ENCODE measurements at places on chromosomes 5 and 9.

- no peak for DNase-seq
Measured at GRCh38 chr9:110752766-110753165, 84.2 kb downstream of the MUSK start.

- DNase-seq = no peak
Measured at GRCh38 chr5:145903867-145904266, 31.1 kb upstream of the GRXCR2 start.

GRCh38 chr9:86918556-86918955 is 28.8 kb downstream of the GAS1 start:
- DNase-seq = no peak

DNA sequence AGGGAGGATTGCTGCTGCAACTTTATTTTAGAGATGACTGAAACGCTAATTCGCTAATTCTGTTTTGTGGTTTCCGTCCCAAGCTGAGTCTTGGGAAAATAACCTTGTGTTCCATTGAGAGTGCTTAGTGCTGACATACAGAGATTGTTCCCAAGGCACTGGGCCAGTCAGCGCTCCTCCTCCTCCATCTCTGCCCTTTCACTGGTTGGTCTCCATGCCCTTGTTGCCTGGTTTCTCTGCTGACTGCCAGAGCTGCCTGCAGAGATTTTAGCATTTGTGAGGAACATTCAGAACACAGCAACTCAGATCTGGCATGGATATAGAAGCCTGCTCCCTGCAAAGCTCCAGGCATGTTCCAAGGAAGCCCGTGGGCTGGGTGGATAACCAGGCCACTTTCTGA is 126.0 kb upstream of the IRX2 start:
- DNase-seq = no peak

GRCh38 chr5:22985446-22985845 is 132.3 kb upstream of the CDH12 start:
- DNase-seq = no peak

- no peak for DNase-seq
Measured at GRCh38 chr9:80968611-80969010, 720.7 kb downstream of the TLE1 start.

GRCh38 chr5:123214193-123214592 is 125.2 kb downstream of the PRDM6 start:
- no peak for DNase-seq

DNA sequence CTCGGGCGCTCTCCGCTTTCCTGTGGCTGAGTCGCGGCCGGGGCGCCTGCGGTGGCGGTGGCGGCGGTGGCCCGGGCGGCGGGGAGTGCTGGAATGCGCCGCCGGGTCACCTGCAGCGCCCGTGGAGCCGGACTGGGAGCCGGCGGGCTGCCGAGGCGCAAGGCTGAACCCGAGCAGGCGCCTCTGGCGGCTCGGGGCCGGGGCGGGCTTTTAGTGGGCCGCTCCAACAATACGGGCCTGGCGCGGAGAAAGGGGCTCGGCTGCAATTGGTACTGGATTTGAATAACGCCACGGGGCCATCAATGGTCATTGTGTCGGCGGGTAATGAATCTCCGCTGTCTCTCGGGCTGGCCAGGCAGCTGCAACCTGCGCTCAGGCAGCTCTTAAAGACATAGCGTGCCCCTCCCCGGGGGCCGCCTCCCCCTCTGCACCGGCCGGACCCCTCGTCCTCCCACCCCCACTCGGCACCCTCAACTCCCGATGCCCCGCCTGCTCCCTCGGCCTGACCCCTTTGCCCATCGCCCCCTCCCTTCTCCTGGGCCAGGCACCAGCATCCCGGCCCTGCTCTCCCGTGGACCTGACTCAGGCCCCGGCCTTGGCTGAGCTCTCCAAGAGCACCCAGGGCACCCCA is 22.1 kb downstream of the URM1 start:
- no peak for DNase-seq

Measured in CD4-positive, alpha-beta T cell treated with Interleukin-1 beta for 1 hour (primary cell).